Fibroblast of skin of right quadriceps (primary cell): ENCODE measurements at places on chromosomes 7 and 10.
A peak's percentile ranks its signal among the peaks of the same experiment; 100 is the strongest.

DNA sequence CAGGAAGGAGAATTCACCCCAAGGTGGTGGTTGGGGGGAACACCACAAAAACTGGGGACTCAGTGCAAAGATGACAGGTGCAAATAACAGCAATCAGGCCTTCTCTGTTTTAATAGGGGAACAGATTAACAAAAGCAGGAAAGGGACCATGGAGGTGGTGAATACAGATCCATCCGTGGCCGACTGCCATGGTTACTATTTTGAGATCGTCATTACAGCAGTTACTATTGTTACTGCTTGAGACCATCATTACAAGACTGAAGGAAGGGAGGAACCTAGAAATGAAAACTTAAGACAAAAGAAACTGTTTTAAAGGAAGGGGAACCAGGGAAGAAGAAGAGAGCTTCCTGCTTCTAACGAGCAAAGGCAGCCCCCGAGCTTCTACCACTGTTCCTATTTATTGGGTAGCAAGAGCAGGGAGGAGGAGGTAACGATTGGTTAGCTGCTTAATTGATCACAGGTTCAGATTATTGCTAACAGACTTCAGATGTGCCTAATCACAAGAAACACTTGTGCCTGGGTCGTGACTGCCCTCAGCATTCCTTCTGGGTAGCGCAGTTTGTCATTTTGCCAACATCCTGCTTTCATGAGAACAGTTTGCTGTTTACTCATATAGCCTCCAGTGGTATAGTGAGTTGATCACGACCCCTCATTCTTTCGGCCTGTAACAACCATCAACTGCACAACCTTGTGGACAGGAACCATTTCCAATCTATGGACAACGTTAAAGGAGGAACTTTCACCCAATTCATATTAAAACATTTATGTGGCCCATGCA, 216.3 kb downstream of the CHCHD3 start:
- peak; percentile 87 for DNase-seq

DNA sequence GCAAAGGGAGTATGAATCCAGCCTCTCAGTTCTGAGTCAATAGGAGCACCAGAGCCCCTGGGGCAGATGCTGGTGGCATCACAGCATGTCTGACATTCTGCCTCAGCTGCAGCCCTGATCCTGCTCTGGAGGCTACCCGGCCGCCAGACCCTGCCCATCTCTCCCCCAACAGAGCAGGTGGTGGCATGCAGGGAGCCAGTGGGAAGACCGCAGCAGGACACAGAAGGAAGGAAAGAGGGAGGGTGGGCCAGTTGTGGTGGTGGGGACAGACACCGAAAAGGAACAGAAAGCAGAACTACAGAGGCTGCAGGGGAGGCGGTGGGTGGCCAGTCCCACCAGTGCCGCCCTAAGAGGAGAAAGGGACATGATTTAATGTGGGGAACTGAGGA, 35.3 kb downstream of the BLNK start:
- no peak for DNase-seq

- no peak for DNase-seq
These were observed 3.7 kb upstream of the CALU start for GRCh38 chr7:128735436-128735835.

- peak; percentile 40 for DNase-seq
These were observed 44.0 kb upstream of the ITGB1 start for GRCh38 chr10:33001908-33002492.

GRCh38 chr7:32243687-32244290, 173.6 kb upstream of the PDE1C start:
- DNase-seq, result no peak

GRCh38 chr7:150357270-150357669, 11.4 kb upstream of the REPIN1 start:
- no peak for DNase-seq

DNA sequence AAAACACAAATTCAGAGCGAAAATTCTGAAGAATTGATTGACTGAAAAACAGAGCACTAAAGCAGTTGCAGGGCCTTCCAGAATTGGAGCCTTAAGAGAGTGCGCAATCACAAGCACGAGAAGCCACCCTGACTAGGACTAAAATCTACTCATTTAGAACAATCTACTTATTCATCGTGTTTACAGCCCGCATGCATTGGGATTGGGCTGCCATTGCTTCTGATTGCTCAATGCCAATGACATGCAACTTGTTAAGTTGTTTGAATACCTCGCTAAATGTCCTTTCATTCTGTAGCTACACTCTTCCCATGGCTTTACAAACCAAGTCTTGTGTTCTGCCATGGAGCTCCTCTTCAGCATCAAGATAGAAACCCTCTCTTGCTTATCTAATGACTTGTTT, 425.9 kb upstream of the POM121L12 start:
- DNase-seq, result no peak

DNA sequence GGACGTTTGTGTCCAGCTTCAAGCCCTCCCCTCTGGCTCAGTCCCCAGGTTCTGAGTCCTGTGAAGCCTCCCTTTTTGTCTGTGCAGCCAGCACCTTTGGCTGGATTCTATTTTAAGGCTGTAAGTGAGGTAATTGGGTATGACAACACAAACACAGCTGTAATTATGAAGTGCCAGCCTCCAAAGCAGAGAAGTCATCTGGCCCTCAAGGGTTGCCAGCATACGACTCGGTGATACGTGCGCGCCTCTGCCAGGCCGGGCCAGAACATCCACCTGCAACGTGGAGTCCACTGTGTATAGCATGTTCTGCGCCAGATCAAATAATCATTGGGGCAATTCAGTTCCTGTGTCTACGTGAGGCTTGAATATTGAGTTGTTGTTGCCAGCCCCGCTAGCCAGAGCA, 6.7 kb upstream of the FAM180A start:
- no peak for DNase-seq

DNA sequence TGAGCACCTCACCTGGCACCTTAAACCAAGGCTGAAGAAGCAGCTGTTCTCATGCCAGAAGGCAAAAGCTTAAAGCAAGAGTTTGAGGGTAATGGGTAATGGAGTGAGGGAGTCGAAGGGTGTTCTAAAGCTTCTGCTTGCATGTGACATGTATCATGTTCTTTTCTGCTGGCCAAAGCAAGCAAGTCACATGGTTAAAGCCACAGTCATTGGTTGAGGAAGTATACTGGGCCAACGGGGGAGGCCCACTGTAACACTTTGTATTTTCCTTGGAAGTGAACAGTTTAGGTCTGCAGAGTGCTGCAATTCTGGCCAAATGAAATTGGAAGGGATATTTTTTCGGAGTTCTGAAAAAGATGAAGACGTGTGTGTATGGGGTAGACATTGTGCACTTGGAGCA, 75.7 kb downstream of the REEP3 start:
- no peak for DNase-seq

DNA sequence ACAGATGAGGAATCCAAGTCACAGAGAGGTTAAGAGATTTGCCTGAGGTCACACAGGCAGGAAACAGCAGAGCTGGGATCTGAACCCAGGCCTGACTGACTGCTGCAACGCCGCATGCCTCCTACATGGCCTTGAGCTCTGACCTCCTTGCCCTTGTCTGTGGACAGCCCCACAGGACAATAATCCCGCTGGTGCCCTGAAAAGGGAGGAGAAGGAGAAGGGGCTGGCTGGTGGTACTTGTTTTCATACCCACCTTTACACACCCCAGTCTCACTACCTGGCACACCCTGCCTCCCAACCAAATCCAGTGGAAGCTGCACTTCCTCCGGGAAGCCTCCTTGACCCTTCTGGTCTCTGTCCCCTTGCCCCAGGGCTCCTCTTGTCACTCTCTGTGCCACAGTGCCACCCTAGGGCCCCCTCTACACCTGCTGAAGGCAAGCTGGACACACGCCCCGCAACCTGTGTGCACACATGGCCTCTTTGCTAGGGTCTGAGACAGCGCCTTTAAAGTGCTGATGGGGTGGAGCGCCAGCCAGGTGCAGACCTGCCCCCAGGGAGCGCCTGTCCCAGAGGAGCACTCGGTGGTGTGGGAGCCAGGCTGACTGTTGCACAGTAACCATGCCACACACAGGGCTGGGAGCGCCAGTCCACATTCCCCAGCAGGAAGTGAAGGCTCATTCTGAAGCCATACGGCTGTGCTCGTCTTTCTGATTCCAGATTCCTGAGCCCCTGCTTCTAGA, 38.6 kb downstream of the ZCCHC24 start:
- no peak for DNase-seq

GRCh38 chr7:75624134-75624832, 114.5 kb downstream of the HIP1 start:
- peak; percentile 68 for DNase-seq

- DNase-seq, result no peak
These were observed 94.2 kb downstream of the CDK14 start for GRCh38 chr7:90690159-90690858.

DNA sequence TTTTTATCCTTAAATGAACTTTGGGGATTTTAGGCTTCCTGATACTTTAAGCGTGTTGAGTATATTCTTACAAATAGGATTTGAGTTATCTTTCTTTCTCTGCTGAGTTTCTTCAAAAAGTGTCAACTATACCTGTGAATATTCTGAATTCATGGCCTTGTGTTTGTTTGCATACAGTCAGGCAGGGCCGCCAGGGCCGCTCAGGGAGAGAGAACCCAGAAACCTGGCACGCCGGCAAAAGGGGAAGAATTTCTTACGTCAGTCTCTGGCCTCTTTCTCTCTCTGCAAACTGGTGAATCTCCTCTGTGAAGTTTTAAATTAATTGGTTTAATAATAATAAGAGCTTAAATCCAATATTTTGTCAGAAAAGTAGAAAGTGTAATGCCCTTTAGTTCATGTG, 29.3 kb upstream of the BNIP3 start:
- DNase-seq, result no peak

DNA sequence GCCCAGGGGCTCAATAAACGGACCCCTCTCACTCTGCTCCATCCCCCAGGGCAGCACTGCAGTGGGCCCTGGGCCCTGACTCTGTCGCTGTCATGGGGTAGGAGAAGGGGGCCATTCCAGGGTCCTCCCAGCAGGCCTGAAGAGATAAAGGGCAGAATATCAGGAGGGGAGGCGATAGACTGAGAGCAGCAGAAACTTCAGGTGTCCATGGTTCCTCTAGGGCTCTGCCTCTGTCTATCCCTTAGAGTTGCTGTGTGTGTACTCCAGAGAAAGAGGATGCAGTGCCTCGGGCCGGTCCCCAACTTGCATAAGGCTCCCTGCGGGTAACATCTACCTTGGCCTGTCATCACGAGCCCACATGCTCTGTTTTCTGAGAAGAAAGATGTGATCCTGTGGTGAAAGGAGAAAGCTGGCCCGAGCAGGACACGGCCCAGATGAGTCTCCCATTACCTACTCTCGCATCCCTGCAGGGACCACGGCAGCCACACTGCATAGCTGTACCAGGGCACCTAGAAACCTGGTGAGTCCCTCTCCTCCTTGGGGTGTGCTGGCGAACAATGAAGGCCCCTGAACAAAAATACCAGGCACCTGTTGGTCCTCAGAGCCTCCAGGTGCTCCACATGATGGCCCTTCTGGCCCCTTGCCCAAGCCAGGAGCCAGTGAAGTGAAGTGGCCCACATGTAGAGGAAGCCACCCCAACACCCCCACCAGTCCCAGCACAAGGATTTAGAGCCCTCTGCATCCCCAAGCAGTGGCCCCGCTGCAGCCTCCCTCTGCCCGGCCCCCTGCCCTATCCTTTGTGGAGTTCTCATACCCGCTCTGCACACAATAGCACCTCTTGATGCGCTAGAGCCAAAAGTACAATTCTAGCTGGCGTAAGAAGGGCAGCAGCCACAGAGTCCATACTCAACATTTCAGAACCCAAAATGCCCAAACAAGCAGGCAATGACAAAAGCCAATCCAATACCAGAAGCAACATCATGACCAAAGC, 106.8 kb downstream of the ARHGAP22 start:
- DNase-seq, result no peak

GRCh38 chr7:131014906-131015656, 281.1 kb upstream of the KLF14 start:
- DNase-seq, result no peak

DNA sequence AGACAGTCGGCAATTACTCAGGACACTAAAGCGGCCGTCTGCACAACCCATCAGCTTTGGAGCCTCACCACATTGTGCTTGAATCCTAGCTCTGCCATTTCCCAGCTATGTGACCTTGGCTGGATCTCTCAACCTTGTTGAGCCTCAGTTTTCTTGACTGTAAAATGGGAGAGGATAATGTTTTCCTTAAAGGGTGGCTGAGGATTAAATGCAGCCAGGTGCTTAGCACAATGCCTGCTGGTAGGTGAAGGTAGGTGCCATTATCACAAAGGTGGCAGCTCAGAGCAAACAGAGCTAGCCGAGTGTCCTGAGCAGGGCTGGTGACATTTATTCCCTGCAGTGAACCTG, 508.5 kb upstream of the ZMIZ1 start:
- DNase-seq, result no peak

GRCh38 chr7:148831782-148832181, 52.3 kb downstream of the EZH2 start:
- no peak for DNase-seq

DNA sequence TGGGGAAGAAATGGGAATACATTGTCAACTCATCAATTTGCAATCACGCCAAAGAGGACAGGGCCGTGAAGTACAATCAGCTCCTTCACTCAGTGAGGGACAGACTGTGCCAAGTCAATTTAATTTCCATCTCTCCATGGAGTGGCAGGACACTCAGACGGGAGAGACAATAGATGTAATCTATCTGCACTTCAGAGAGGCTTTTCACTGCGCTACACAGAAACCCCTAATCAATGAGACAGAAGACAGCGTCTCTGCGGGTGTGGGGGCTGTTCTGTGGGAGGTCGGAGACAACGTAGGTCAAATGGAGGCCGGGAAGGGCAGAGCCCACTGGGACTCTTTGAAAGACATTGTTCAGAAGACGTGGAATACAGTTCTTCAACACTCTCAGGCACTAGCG, 541.0 kb upstream of the ADARB2 start:
- no peak for DNase-seq

GRCh38 chr7:95808396-95808795, 36.0 kb downstream of the DYNC1I1 start:
- no peak for DNase-seq

DNA sequence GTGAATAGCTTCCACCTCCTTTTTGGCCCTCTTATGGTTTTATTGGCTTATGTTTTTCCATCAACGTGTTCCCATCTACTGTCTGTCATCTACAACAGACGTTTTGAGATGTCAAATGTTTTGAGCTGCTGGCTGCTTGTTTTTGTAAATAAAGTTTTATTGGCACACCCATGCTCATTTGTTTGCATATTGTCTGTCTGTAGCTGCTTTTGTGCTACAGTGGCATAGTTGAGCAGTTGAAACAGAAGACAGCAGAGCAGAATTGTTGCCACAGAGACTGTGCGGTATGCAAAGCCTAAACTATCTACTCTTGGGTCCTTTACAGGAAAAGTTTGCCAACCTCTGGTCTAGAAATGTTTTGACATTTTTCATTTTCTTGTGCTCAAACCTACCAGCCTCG, 88.7 kb downstream of the VPS50 start:
- DNase-seq, result no peak
